ENCODE measurements at places on chromosomes 12 and 14. TPM values are rescaled to one million over a fixed set of nuclear protein-coding genes. Genes with fewer than 3 reads are reported as not detected.

Gene RIN3
- under 0.01 TPM for total RNA-seq

Gene SPATS2
- 50.5 TPM for total RNA-seq

Gene PPM1H
- total RNA-seq: 11.8 TPM

- DNase-seq: no peak
Measured at GRCh38 chr14:53850714-53851296, 105.8 kb downstream of the BMP4 start.

DNA sequence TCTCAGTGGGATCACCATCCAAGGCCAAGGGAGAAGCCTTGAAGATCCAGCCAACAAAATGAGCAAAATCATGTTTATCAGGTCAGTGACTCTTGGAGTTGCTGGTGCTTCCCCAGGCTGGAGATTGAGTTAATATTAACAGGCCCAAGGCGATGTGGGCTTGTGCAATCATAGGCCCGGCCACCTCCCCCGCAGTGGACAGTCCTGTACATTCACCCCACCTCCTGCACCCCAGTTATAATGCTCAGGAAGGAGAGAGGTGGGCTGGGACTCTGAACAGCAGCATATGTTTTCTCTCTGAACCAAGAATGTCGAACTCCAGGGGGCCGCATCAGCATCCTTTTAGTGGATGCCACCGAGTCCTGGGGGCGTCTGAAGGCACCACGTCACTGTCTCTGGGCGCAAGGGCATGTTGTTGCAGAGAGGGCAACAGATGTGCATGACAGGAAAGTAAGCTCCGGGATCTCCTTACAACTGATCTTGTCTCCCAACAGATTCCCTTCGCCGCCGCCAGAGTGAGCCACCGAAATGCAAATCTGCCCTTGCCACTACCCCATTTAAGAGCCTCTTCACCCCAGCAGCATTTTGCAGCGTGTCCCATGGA lies 32.2 kb upstream of the SERPINA6 start:
- no peak for DNase-seq
